T-helper 17 cell (primary cell): ENCODE measurements at places on chromosomes 3 and 15.

DNA sequence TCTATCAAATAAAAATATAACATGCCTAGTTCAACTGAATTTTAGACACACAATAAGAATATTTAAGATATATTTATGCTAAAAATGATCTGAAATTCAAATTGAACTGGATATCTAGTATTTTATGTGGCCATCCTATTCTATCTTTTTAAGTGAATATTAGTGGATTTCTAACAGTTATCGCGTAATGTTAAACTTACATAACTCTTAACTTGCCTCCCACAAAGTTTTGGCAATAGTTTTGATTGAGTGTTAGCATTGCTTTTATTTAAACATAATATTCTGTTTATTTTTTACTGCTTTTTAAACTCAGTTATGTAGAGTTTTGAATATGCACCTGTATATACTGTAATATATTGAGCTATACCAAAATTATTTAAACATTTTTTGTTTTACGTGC lies 1279.5 kb downstream of the OTOL1 start:
- DNase-seq: no peak

DNA sequence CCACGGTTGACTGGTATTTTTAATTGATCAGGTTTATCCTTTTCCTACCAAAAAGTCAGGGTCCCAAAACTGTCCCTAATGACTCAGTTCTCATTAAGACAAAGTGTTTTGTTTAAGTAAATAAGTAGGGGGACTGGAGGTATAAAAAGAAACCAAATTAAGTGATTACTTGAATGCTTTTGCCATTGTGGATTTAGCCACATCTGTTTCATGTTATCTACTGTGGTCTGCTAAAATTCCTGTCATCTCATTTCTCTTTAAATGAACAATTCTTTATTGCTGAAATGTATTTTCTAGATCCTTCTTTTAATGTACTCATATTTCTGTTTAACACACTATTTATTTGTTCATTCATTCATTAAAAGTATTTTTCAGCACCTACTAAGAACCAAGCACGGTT lies 625.9 kb upstream of the ADAMTS9 start:
- DNase-seq: no peak

DNA sequence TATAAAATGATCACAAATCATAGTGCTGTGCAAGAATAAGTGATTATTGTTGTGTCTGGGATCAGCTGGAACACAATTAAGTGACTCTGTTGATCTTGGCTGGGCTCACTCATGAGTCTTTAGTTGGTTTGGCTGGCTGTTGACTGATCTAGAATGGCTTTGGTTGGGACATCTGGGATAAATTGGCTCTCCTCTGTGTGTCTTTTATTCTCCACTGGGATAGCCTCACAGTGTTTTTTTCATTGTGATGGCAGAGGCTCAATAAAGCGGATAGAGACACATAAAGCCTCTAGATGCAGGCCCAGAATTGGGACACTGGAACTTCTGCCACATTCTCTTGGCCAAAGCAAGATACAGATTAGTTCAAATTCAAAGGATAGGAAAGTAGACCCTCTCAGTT lies 735.6 kb downstream of the PDCD6IP start:
- no peak for DNase-seq

- no peak for DNase-seq
Observed at GRCh38 chr3:11327619-11328018, 55.4 kb downstream of the ATG7 start.

- DNase-seq: no peak
Observed at GRCh38 chr15:61639491-61639890, 410.4 kb upstream of the RORA start.

DNA sequence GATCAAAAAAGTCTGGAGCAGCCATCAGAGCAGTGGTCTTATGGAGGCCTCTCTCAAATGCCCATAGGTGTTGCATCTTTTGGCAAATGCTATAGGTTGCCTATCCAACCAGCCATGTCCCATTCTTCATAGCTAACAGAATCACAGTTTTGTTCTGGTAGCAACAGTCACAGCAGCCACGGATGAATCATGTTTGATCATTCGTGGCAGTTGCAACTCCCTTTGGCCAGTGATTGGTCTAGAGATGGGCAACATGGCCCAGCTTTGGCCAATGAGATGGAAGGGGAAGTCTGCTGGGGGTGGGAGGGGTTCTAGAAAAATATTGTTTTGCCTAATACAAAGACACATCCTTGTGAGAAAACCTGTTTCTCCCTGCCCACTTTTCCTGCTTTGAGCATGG lies 50.3 kb upstream of the PPP2R3A start:
- DNase-seq: no peak

DNA sequence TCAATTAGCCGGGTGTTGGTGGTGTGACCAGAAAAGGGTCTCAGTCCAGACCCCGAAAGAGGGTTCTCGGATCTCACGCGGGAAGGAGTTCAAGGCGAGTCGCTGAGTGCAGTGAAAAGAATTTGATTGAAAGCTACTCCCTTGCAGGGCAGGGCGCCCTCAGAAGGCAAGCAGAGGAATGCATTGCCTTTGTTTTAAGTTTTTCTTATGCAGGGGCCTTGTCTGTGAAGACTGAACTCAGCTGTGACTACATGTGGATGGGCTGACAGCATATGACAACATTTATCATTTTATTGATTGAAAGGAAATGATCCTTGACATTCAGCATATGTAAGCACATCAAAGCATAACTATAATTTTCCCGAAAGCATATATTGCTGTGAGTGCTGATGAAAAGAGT lies 11.8 kb downstream of the CPN2 start:
- no peak for DNase-seq

GRCh38 chr3:106398891-106399600 lies 530.2 kb upstream of the CBLB start:
- no peak for DNase-seq

- DNase-seq: no peak
Observed at GRCh38 chr3:195116407-195117185, 154.4 kb downstream of the XXYLT1 start.

DNA sequence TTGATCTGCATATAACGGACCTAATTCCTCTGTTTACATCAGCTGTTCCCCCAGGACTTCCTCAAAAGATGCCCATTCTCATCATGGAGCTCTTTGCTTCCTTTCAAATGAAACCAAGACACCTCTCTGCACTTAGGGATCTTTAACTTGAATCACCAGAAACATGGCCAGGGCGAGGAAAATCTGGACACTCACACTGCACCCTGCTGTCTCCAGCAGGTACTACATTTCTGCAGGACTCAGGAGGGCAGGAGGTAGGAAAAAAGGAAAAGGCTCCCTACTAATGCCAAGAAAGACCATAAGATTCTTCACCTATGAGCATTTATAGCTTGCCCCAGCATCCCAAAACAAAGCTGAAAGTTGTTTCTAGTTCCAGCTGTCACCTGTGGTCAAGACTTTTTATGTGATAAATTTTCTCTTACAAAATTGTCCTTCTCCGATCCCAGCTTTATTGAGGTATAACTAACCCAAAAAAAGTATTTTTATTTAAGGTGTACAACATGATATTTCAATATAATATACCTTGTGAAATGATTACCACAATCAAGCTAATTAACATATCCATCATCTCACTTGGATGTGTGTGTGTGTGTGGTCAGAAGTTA lies 87.3 kb upstream of the C15orf61 start:
- DNase-seq: no peak
